ENCODE measurements at places on chromosomes 4 and X. TPM values are rescaled to one million over a fixed set of nuclear protein-coding genes. Genes with fewer than 3 reads are reported as not detected.

GRCh38 chrX:88135735-88136134 lies 611.3 kb upstream of the CPXCR1 start:
- DNase-seq: no peak

Gene XAGE1B
- not detected for polyA plus RNA-seq

Gene PLXNA3
- polyA plus RNA-seq: 41.3 TPM

Gene COPS4
- 50.7 TPM for polyA plus RNA-seq

DNA sequence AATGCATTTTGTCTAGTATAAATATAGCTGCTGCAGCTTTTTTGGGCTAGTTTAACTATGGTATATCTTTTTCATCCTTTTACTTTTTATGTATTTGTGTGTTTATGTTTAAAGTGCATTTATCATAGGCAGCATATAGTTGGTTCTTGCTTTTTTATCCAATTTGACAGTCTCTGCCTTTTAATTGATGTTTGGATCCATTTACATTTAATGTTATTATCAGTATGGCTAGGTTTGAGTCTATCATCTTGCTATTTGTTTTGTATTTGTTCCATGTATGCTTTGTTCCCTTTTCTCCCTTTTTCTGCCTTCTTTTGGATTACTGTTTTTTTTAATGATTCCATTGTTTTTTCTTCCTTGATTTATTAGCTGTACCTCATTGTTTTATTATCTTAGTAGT lies 40.3 kb downstream of the GNL3L start:
- DNase-seq: no peak

DNA sequence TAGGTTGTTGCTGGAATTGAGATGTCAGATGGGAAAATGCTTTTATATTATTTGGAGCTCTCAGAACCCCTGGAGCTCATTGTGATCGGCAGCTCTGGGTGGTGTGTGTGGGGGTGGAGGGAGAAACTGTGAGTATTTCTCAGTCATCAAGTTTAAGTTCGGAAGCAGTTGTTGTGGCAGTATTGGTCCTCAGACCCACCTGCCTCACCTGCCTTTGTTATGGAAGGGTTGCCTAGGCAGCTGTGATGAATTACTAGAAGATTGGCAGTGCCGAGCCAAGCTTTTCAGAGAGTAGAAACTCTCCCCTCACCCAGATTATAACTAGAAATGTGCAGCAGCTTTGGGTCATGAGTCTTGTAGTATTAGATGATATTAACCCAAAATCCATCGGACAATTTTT lies 9.5 kb downstream of the IGSF1 start:
- no peak for DNase-seq

Gene CT45A3
- polyA plus RNA-seq: 0.22 TPM

- no peak for DNase-seq
Measured at GRCh38 chrX:25084446-25084845, 68.7 kb upstream of the ARX start.

DNA sequence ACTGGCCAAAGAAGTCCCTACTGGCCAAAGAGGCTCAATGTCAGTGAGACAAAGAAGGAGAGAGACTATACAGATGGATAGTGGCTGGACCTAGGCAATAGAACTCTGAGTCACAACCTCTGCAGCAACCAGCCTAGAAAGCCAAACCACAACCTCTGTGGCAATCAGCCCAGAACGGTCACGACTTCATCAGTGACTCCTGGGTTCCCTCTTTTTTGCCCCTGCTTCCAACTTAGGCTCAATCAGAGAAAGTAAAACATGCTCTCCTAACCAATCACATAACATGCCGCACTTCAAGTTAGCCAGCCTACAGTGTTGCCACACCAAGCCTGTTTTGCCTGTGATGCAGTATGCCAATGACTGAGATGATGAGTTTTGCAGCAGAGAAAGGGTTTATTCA lies 203.4 kb downstream of the ANAPC10 start:
- no peak for DNase-seq
